ENCODE measurements at places on chromosomes 1 and 21.
A peak's percentile ranks its signal among the peaks of the same experiment; 100 is the strongest.

GRCh38 chr1:154479764-154480421, 22.1 kb upstream of the TDRD10 start:
- peak; percentile 85 for DNase-seq

- no peak for DNase-seq
These were observed 57.8 kb downstream of the ZNF281 start for GRCh38 chr1:200351826-200352549.

GRCh38 chr1:71835442-71835813, 446.9 kb downstream of the NEGR1 start:
- no peak for DNase-seq

GRCh38 chr1:230800891-230801840, 54.0 kb downstream of the CAPN9 start:
- DNase-seq: no peak

DNA sequence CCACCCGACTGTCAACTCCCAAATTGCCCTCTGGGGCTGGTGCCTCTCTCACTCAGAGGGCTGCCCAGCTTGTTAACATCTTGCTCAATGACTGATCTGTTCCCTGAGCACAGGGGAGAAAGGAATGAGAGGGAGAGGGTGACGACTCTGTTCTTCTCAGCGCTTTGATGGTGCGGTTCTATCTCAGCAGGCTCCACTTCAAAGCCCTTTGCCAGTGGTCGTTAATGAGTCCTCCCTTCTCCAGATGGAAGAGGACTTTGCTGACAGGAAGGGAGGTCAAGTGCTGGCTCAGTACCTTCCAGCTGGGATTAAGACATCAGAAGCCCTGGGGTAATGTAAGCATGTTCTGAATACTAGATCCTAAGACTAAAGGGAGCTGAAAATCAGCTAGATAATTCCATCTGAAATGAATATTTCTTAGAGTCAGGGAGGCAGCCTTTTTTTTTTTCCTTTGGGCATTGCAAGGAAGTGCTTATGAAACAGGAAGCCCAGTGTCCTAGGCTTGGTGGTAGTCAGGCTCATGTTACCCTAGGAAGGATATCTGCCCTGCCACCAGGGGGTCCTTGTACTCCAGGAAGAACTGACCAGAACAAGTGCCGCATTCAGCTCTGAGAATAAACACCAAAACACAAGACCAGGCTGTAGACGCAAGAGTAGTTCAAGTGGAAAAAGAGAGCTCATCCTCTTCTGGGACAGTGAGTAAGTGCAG, 4.7 kb downstream of the FMOD start:
- DNase-seq: no peak

DNA sequence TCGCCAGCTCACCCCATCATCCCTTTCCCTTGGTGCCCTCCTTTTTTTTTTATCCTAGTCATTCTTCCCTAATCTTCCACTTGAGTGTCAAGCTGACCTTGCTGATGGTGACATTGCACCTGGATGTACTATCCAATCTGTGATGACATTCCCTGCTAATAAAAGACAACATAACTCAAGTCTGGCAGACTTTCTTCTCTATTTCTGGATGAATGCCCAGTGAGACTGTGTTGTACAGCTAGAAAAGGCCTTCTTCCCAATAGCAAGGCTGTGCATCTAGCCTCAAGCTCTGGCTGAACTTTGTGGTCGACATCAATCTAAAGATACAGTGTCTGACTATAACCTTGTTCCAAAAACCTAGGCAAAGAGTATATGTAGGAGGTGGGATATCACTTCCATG, 6.4 kb downstream of the IL24 start:
- no peak for DNase-seq

DNA sequence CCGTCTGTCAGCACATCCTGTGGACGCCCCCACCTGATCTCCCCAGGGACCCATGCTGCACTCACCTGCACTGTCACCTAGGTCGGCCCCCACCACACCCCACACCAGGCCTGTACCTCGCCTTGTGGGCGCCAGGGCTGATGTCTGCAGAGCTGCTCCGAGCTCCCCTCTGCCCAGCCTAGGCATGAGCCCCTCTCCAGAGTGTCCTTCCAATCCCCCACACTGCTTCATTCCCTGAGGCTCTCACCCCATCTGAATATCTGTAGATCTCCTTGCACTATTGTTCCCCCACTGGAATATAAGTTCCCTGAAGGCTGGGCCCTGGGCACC, 12.2 kb downstream of the UMODL1 start:
- DNase-seq: no peak

DNA sequence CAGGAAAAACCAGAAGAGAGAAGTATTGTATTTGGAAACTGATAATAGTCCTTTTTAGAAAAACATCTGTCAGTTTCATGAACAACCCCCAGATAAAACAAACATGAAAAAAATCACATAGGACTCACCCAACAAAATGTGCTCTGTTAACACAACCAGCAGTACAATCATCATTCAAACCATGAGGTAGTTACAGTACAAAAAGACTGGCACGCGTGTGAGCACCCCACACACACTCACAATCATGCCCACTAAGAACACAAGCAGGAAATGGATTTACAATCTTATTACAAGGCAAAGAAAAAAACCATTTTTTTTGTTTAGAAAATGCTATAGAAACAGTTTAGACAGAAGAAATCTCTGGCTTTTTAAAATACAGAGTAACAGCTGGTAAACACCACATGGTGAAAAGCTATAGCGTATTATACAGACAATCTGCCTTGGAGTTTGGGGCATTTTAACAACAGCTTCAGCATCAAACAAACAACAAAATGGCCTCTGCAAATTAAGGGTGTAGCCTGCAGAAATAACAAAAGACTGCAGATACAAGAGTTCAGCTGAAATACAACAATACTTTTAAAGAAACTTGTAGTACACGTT, 180.0 kb downstream of the CDC7 start:
- DNase-seq: no peak

GRCh38 chr21:41199123-41199522, 31.2 kb downstream of the BACE2 start:
- DNase-seq: no peak

GRCh38 chr1:188027613-188028012, 1198.9 kb downstream of the PLA2G4A start:
- DNase-seq: no peak

DNA sequence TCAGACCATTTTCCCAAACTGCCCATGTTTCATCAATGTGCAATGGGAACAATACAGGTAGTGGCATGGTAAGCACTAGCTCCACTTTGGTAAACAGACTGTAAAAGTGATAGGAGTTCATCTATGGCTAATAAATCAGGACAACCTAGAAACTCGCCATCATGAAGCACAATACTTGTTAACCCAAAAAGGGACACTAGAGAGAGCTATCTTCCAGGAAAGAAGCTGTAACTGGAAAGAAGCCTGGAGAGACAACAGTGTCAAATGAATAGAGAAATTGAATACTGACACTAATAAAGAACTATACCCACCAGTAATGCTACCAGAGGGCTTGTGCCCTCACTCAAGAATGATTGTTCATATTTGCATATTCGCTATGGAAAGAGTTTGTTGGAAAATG, 164.7 kb upstream of the RGS18 start:
- no peak for DNase-seq

- DNase-seq: no peak
These were observed 93.4 kb downstream of the SLC25A24 start for GRCh38 chr1:108106775-108107174.

DNA sequence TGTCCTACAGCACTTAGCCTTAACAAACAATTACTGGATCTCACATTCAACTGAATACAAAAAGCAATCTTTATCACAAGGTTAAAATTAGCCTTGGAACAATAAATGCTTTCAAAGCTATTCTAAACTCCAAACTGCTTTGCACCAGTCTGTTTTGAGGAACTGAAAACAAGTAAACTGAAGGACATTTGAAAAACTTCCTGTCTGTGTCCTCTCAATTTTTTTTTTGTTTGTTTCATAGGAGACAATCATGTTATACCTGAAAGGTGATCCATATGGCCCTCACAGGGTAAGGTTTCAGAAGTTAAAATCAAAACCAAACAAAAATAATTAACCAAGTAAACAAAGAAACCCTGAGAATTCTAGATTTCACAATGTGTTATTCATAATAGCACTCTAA, 459.1 kb downstream of the DPYD start:
- no peak for DNase-seq

DNA sequence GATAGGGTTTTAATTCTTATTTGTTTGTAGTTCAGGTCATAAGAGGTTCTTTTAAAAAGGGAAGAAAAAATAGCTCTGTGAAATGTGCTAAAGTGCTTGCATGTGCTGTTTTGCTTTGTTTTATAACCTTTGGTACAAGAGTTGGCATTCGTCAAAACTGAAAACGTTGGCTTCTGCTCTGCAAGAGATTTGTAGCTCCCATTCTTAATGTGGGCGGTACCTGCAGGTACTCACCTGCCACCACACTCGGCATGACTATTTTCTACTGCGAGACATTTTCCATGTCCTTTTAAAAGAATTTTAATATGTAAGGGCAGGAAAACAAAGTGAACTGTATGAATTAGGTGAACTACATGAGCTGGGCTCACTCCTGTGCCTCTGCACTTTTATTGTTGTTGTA, 92.6 kb downstream of the ADARB1 start:
- DNase-seq: no peak

- no peak for DNase-seq
These were observed 99.0 kb upstream of the KAZN start for GRCh38 chr1:14499312-14500040.

DNA sequence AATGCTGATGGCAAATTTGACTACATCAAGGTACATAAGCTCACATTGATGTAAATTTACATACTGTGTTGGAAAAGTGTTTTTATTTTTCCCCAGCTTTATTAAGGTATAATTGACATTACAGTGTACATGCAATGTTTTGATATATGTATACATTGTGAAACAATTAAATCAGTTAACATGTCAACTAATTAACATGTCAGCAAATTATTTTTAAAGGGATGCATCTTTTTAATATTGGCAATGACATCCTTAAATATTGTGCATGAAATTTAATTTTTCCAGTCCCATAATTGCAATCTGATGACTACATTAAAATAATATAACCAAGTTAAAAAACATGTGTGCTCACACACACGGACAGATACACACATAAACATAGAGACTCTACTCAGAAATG, 9.4 kb downstream of the EFCAB7 start:
- DNase-seq: no peak

- no peak for DNase-seq
These were observed 7.7 kb upstream of the ECE1 start for GRCh38 chr1:21297975-21298374.

DNA sequence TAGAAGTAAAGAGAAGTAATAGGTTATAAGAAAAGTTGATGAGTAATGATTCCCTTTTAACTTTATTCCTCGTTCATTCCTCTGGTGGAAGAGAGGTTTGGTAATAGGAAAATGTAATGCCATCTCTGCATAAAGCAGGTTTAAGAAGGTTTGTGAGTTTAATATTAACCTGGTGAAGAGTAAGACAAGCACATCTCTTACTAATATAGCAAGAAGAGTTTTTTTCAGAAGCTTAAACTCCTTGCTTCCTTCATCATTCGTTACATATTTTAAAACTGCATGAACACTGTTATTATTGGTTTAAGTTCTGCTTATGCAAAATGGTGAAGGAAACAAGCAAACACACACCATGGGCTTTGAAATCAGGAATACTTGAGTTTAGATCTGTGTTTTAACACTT, 9.2 kb upstream of the PLA2G4A start:
- no peak for DNase-seq

- no peak for DNase-seq
These were observed 64.0 kb upstream of the DIP2A start for GRCh38 chr21:46394595-46395104.

- no peak for DNase-seq
These were observed 218.2 kb upstream of the ADGRL2 start for GRCh38 chr1:81582467-81582986.

DNA sequence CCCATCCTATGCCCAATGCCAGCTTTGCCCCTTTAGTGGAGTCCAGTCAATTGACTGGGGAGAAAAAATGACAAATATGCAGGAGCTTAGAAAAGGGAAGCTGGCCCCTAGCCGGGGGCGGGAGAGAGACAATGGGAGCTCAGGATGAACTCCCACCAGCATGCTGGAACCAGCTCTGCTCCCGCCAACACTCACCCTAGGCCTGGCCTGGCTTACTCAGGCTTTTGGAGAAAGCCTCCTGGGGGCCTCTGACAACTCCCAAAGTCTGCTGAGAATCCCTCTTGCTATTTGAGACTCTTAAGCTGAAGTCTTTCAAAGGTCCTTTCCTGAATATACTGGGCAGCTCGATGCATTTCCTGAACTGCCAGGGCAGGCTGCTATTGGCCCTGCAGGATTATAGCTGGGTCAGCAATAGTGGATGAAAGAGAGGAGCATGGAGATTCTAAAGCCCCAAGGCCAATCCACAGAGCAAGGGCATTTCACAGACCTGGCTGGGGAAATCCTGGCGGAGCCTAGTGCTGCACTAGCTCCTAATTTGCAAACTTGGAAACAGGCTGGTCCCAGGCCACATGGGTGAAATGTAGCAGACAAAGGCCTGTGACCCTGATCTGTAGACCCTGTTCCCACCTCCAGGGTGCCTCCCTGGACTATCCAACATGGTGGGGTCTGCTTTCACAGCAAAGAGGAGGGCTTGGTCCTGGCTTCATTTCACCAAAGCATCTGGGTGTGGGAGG, 35.7 kb upstream of the CLSTN1 start:
- DNase-seq: no peak

DNA sequence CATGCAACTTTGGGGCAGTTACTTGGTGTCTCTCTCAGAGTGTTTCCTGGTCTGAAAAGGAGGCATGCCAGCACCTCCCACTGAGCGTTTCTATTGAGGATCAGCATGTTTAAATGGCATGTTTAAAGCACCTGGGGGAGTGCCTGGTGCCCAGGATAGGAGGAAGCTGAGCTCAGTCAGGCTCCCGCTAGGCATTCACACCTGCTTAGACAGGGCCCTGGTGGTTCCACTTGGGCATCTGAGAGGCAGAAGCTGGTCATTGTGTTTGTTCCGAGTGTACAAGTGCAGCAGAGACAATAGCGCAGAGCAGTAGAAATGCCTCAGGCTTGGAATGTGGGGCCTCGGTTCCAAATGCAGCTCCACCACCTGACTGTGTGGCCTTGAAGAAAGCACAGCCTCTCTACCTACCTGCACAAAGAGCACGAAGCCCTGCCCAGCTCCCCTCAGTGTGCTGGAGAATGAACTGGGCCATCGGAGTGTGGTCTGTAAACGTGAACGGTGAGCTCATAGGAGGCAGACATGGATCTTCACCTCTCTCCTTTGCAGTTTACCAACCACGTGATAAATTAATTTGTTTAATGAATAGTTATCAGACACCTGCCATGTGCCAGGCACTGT, 20.3 kb upstream of the TMEM222 start:
- DNase-seq: no peak

- no peak for DNase-seq
These were observed 100.3 kb upstream of the ADAMTS5 start for GRCh38 chr21:27067226-27067625.

- no peak for DNase-seq
These were observed 48.7 kb upstream of the PRDM2 start for GRCh38 chr1:13651279-13651678.

GRCh38 chr1:9441451-9442133, 97.7 kb upstream of the SLC25A33 start:
- no peak for DNase-seq

GRCh38 chr1:179591592-179592580, at the start of gene TDRD5:
Gene TDRD5, plus strand, starts transcription at chr1:179591832. Its CDS starts 784 bp downstream, at chr1:179592616.
- no peak for DNase-seq

GRCh38 chr1:221782970-221783369, 41.1 kb upstream of the DUSP10 start:
- no peak for DNase-seq

GRCh38 chr1:151342021-151342420, 5.0 kb downstream of the RFX5 start:
- DNase-seq: no peak

- no peak for DNase-seq
These were observed 1881.7 kb downstream of the MRPL39 start for GRCh38 chr21:23725576-23725975.

GRCh38 chr1:160062230-160062532, 7.8 kb downstream of the KCNJ10 start:
- DNase-seq: no peak

Measured in NCI-H774 (cell line).